CD4-positive, alpha-beta T cell treated with Interleukin-17A for 1 hour (primary cell): ENCODE measurements at places on chromosomes 1 and 21.

DNA sequence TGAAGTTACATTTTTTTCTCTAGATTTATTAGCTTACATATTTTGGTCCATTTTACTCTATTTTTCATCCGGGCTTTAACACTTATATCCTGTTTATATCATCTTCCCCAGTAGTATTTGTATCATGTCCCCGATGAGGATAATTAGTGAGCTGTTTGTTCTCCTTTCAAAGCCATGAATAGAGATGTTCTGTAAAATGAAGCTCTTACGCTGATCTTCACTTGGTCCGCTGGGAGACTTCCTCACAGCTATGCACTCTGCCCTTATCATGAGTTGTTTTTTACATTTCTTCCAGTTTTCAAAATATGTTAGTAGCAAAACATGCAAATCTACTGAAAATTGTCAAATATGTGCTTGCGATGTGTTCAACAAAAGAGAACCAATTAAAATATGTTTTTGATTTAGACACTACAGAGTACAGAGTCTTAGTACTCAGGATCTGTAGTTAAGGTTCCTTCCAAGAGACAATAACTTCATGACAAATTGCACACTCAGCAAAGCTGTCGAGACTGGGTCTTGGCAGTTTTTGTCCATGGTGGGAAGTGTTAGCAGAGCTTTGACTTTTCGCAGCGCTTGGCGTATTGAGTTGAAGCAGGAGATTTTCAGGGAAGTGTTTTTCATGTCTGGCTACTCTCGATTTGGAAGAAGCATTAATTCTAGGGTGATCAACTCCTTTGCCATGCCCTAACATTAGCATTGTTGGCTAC lies 292.0 kb upstream of the ADAMTS5 start:
- no peak for DNase-seq

- DNase-seq = no peak
Observed at GRCh38 chr1:245605480-245606156, 450.8 kb downstream of the KIF26B start.

- no peak for DNase-seq
Observed at GRCh38 chr1:23426828-23427227, 2.3 kb upstream of the TCEA3 start.

GRCh38 chr1:75233302-75233929 lies 99.2 kb downstream of the LHX8 start:
- DNase-seq = peak; percentile 26

DNA sequence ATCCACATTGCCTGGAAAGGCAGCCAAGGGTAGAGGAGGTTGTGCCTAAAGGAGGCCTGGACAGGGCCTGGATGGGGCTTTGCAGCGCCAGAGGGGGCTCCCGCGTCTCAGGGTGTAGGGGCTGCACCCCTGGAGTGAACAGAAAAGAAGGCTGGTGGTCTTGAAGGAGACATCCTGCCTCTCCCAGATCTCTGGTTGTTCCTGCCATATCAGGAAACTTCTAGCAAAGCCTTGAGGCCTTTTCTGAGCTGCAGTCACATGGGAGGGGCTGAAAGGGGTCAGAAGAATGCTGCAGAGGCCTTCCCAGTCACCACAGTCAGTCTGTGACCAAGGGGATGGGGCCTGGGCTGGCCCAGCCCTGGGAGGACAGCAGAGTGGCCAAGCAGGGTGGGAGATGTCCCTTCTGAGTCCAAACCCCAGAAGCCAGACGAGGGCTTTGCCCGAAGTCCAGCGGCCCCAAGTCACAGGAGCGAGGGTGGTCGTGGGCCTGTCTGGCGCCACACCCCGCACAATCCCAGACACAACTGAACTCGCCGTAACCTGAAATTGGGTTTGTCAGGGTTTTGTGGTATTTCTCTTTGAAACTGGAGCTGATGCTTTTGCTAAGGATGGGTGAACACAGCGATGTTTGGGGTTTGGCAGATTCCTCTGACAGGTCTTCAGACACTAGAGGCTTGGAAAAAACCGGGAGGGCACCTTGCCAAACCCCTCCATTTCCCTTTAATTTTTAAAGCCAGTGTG lies 29.6 kb downstream of the SIM2 start:
- DNase-seq = no peak

DNA sequence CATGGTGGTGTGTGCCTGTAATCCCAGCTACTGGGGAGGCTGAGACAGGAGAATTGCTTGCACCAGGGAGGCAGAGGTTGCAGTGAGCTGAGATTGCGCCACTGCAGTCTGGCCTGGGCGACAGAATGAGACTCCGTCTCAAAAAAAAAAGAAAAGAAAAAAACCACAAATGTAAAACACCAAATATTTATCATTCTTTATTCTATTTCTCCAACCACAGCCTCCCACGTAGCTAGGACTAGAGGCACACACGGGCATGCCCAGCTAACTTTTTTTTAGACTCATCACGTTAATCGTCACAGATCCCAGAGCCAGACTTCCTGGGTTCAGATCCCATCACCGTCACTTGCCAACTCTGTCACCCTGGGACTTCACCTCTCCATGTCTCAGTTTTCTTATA lies 13.5 kb downstream of the DNAJC16 start:
- no peak for DNase-seq

- DNase-seq = no peak
Observed at GRCh38 chr1:221511797-221512196, 230.1 kb downstream of the DUSP10 start.

- DNase-seq = no peak
Observed at GRCh38 chr1:110282395-110282794, 56.8 kb upstream of the RBM15 start.

- peak; percentile 64 for DNase-seq
Observed at GRCh38 chr21:36927719-36928117, 38.8 kb downstream of the HLCS start.

- no peak for DNase-seq
Observed at GRCh38 chr1:18668046-18668445, 37.4 kb downstream of the PAX7 start.

- DNase-seq = no peak
Observed at GRCh38 chr1:102627145-102627544, 481.2 kb downstream of the COL11A1 start.

DNA sequence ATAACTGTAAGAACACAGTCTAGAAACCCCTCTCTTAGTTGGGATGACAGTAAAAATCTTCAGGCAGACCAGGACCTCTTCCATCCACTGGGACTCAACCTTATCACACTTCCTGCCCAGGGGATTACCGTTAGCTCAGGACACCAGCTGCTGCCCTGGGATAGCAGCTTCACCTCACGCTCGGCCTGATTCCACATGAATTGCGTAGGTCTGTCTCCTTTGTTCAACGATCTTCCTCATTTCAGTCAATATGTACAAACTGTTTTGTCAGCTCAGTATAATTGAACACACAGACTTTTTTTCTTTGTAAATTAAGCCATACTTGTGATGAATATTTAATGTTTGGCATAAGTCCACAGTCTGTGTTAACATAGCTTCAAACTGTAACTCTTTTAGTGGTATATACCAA lies 290.4 kb downstream of the GRIK1 start:
- no peak for DNase-seq

DNA sequence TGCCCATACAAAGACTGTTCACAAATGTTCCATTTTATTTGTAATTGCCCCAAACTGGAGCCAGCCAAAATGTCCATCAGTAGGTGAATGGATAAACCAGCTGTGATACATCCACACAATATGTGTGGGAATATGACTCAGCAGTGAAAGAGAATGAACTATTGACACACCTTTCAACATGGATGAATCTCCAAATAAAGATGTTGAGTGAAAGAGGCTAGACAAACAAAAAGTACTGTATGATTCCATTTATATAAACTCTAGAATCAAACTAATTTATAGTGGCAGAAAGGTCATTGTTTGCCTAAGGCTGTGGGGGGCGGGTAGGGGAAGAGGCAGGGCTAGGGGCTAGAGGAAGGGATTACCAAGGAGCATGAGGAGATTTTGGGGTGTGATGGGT lies 4.5 kb downstream of the DHCR24 start:
- DNase-seq = no peak

DNA sequence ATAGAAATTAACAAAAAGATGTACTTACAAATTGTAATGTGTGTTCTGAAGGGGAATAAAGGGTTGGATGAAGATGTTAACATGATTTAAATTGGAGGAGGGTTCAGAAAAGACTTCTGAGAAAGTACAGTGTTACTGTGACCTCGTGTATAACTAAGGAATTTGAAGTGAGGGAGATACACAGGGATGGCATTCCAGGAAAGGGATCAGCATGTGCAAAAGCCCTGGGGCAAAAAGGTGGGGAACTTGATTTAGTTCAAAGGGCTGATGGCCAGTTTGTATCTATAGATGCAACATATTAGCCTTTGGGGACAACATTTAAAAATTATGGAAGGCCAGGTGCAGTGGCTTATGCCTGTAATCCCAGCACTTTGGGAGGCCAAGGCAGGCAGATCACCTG lies 33.3 kb upstream of the DEGS1 start:
- no peak for DNase-seq

DNA sequence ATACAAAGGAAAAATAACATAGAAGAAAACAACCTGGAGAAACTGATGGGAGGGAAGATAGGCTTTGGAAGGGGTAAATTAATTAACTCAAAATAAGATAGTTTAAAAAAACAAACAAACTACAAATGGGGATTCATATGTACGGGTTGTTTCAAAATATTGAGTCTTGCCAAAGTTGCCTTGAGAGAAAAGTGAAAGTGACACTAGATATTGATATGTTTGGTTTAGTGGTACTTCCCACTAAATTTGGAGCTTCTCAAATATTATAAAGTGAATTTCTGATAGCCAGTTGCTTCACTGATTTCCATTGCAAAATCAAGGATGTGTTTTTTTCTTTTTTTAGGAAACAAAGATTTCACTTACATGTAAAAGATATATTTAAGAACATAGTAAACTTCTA lies 149.5 kb upstream of the RUNX1 start:
- DNase-seq = no peak

DNA sequence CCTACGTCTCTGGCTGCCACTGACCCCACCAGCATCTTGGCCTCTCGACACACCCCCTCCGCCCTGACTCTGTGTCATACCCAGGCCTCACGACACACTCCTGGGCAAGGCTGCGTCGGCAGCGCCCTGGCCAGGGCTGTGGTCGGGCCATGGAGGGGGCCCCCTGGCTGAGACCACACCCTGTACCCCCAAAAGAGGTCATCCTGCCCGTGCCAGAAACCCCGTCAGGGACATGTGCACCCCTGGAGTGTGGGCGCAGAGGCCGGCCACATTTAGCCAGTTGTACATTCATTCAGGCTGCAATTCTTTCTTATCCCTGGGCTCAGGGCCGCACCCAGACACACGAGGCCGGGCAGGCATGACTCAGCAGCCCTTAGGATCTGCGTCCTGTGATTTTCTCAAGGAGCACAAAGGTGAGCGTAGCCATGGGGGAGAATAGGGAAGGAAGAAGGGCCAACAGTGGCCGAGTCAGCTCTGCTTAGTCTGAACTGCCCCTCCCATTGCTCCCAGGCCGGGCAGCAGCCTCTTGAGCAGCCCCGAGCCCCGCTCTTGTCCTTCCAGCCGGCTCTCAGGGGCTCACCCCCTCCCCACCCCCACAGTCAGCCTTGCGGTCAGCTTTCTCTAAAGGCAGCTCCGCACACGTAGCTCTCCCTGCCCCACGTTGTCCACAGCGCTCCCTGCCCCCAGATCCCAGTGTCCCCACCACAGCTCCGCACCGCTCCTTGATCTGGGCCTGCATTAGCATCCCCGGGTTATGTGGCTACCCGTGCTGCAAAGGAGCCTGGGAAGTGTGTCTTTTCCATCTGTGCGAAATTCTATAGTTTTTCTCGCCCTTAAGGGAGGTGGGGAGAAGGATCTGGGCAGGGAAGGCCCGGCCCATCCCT lies 7.9 kb downstream of the CSTB start:
- no peak for DNase-seq

DNA sequence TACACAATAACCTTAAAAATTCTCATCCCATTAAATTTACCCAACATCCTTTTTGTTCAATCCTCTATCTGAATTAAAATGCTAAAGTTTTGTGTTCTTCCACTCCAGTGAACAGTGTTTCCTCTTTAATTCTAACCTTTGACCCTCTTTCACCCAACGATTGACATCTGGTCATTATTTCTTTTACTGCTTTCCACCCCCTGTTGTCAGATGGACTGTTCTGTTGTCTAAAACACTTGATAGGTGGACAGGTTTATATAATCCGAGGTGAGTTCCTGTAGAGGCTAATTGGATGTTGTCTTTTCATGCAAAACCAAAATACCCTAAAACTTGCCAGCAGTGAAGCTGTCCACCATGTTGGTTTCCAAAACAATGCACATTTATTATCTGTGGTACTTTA lies 73.4 kb upstream of the SERTAD4 start:
- DNase-seq = no peak

DNA sequence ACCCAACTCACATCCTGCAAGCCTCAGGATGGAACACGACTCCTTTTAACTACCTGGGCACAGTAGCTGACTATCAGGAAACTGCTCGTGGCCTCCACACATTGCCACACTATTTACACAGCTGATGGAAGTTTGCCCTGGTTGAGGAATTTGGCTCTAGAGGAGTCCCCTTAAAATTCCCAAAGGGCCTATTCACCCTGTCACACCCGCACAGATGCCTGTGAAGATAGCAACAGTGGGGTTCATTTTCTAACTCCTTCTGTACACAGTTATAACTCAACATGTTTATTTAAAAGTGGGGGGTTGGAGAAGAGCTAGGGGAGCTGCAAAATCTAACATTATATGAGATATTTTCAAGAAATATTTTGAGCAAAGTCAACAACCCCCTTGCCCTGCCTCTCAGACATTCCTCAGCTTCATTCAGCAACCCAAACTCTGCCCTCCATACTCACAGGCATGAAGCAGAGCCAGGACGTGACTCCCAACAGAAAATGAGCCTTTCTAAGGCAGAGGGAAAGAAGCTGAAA lies 35.8 kb upstream of the CCN1 start:
- no peak for DNase-seq

DNA sequence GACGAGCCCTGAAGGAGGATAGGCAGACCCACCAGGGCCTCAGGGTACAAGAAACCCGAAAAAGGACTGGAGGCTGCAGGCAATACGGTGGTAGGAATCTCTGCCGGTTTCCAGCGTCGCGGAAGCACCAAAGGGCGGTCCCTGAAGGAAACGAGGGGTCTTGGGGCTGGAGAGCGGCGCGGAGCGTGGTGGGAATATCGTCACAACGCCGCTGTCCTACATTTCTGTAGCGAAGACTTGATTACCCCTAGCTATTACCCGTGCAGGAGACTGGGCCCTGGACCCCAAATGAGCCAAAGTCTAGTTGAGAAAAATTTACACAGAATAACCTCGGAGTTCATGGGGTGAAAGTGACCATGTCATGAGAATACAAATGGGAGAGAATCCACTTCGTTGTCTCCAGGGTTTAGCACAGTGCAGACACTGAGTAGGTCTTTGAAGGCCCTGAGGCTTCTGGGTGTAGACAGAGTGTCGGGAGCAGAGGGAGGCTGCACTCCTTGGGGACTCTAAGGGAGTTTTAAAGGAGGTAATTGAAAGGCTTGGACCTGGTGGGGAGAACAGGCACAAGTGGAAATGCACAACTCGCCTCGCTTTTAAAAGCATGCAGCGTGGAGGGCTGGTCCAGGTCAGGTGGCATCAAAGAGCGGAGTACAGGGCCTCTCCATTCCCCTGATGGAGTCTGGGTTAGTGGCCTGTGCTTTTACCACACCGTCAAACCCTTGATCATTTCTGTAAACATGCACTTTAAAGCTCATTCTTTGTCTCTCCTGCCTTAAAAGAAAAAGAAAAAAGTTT lies 1.5 kb downstream of the ATP1A1 start:
- no peak for DNase-seq

- no peak for DNase-seq
Observed at GRCh38 chr1:61207416-61207815, 125.1 kb downstream of the NFIA start.

GRCh38 chr1:155062151-155062686 lies 1.3 kb upstream of the EFNA4 start:
- DNase-seq = no peak
